ENCODE measurements at places on chromosomes 2 and 18.
A peak's percentile ranks its signal among the peaks of the same experiment; 100 is the strongest.

GRCh38 chr2:47195148-47195547 lies 40.0 kb upstream of the STPG4 start:
- peak; percentile 69 for DNase-seq

DNA sequence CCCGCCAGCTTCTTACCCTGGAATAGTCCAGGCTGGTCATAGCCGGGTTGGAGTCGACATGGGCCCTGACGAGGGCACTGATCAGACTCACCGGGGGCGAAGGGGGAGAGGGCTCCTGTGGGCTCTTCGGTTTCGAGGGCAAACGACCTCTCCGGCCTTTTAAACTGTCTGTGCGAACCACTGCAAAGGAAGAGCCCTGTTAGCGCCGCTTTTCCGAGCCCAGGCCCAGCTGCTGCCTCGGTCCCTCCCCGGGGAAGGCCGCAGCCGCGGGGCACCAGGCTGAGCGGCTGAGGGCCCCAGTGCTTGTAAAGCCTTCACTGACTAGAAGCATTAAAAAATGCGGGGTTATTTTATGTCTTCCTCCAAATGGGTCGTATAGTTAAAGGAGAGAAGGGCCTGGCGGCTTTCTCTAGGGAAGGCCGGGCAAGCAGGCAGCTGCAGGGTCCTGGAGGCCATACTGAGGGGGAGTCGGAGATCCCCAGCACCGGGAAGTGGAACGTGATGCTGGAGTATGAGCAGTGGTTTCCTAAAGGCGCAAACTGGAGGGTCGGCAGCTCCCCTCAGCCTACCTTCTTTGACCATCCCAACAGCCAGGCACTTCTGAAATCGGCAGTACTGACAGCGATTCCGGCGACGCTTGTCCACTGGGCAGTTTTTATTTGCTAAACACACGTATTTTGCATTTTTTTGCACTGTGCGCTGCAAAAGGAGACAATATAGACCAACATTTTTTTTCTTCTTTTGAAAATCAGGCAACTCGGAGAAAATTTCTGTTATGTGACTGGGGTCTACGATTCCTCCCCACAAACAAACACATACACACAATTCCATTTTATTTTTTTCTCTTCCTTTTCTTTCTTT lies 4.5 kb downstream of the NR4A2 start:
- no peak for DNase-seq

- no peak for DNase-seq
These were observed 78.2 kb upstream of the GCFC2 start for GRCh38 chr2:75788902-75789301.

- DNase-seq, result no peak
These were observed 228.3 kb downstream of the TPGS2 start for GRCh38 chr18:36600548-36600947.

DNA sequence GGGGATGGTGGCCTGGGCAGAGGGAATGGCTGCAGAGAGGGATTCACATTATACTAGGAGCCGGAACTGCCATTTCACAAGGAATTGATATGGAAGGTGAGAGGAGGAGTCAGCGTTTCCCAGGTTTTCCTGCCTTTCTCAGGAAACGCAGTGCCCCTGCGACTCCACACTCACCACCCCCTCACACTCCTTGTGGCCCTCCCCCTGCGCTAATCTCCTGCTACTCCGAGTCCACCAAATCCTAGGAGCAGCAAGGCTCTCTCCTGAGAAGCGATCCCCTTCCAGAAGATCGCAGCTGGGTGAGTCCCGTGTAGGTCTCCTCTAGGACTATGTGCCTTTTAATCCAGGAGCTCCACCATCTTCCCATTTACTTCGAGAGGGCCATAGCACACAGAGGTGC lies 140.6 kb downstream of the VAPA start:
- DNase-seq, result no peak
